ENCODE measurements at places on chromosomes 6 and 20.

GRCh38 chr6:149480502-149481280 lies 4.1 kb downstream of the ZC3H12D start:
- no peak for DNase-seq

DNA sequence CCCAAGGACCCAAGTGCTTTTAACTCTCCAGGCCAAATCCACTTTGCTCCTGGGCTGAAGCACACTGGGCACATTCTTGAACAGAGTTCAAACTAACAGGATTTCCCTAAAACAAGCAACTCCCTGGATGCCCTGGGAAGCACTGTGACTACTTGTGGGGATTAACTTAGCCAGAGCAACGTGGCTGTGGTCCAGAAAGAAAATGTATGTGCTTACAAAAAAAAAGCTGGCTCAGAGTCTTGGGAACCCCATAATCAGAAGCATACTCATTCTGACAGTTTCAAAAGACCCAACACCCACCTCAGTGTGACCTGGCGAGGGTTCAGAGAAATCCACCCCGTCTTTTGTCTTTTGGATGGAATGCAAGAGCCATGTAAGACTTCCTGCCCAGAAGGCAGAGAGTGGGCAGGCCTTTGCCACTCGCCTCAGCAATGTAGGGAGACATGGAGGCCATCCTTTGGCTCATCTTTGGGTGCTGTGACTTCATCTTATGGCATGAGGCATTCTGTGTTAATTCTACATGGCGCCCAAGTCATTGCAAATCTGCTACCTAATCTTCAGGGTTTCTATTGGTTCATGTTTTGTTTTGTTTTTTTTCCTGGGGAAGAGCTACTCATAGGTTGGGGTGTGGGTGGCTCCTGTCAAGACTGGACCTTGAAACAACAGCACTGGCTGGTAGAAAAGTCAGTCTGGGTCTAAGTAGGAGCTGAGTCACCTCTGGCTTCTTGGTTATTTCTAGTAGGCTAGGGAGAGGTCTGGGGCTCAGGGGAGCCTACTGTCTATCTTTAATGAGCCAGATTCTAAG lies 248.6 kb upstream of the SUPT3H start:
- DNase-seq = no peak

- DNase-seq = no peak
These were observed 73.7 kb downstream of the SMLR1 start for GRCh38 chr6:130900913-130901312.

GRCh38 chr6:53658992-53659391 lies 6.6 kb downstream of the KLHL31 start:
- DNase-seq = no peak

DNA sequence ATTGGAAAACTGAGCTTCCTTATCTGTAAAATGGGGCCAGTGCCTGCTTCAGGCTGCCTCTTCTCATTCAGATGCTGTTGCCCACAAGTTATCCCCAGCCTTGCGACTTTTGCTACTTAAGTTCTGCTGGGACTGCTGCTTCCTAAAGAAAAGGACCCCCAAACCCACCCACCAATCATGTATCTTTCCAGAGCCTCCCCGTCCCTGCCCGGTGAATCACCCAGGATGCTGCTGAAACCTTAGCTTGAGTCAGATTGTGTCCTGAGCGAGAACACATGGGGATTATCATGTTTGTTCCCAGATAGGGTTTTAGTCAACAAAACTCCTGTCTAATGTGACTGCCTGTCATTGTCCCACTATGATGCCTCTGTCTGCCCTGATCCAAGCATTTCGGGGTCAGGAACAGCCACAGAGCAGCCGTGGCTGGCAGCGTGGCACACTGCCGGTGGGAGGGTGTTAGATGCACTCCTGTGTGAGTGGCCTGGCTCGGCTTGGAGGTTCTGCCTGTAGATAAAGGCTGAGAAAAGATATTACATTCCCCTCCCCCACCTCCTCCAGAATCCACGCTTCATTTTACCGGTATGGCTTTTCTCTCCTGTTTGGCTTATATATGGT lies 79.9 kb downstream of the TOX2 start:
- no peak for DNase-seq

GRCh38 chr6:73943930-73944652 lies 248.1 kb downstream of the CD109 start:
- DNase-seq = no peak

GRCh38 chr20:848193-848592 lies 14.7 kb downstream of the FAM110A start:
- no peak for DNase-seq

- DNase-seq = no peak
These were observed 618.5 kb upstream of the MMS22L start for GRCh38 chr6:97901531-97901930.

GRCh38 chr6:154370545-154370944 lies 13.9 kb upstream of the IPCEF1 start:
- DNase-seq = no peak

- no peak for DNase-seq
These were observed 46.9 kb downstream of the DACT2 start for GRCh38 chr6:168272415-168273325.

- peak; percentile 40 for DNase-seq
These were observed 347.8 kb upstream of the PLCB4 start for GRCh38 chr20:8721098-8721497.

- DNase-seq = peak; percentile 29
These were observed 21.4 kb upstream of the AKIRIN2 start for GRCh38 chr6:87723170-87724078.

Measured in NCI-H774 (cell line).